ENCODE measurements at places on chromosomes 16 and 17.
A peak's percentile ranks its signal among the peaks of the same experiment; 100 is the strongest.

DNA sequence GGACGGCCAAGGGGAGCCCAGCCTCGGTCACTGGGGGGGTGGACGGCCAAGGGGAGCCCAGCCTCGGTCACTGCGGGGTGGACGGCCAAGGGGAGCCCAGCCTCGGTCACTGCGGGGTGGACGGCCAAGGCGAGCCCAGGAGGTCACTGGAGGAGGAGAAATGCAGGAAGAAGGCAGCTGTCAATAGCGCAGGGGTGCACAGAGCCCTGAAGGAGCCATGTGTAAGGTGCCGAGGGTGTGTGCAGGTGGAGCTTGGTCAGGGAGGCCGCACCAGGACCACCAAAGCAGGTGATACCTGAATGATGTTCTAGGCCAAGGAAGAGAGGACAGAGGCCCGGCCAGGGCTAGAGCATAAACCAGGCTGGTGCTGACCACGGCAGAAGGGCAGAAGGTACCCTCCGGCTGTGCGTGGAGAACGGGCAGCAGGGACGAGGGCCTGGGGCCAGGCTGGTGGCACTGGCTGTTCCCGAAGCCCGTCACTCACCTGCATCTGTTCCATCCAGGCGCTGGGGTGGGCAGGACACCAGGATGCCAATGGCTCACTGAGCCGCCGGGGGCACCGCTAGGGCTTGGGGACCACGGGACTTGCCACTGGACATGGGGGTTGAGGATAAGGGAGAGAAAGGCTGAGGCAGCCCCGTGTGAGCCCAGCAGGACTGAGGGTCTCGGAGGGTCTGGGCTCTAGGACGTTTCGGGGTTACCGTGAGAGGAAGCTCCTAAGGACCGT, 5.9 kb upstream of the CCDC57 start:
- no peak for DNase-seq

- no peak for DNase-seq
Measured at GRCh38 chr17:55708175-55708974, 14.3 kb downstream of the TMEM100 start.

- no peak for DNase-seq
Measured at GRCh38 chr17:76082326-76083251, 3.6 kb downstream of the ZACN start.

DNA sequence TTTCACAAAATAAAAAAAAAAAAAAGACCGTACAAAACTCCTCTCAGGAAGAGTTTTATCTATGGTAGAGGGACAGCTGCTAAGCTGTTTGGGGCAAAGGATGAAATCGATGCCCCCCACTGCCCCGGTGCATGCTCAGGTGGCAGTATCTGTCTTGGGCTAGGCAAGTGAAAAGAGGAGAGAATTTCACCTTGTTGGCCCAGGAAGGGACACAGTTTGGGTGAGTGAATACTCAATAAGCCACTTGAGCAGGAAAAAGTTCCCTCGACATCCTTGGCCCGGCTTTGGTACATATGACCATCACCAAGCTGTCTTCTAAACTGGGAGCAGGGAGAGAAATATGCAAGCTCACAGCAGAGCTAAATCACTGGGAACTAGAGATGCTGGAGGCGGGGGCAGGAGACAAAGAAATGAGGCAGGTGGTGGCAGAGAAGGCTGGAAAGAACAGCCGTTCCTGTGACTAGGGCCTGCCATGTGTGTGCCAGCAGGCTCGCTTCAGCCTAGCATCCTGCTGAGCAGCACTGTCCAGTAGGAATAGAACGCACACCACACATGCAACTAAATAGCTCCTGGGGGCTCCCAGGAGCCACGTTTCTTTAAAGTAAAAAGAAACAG, 8.2 kb upstream of the EIF1 start:
- DNase-seq, result no peak

- peak; percentile 42 for DNase-seq
Measured at GRCh38 chr16:89315791-89316581, 98.5 kb downstream of the ZNF778 start.

GRCh38 chr16:72317446-72317845, 145.5 kb upstream of the PMFBP1 start:
- DNase-seq, result peak; percentile 68

DNA sequence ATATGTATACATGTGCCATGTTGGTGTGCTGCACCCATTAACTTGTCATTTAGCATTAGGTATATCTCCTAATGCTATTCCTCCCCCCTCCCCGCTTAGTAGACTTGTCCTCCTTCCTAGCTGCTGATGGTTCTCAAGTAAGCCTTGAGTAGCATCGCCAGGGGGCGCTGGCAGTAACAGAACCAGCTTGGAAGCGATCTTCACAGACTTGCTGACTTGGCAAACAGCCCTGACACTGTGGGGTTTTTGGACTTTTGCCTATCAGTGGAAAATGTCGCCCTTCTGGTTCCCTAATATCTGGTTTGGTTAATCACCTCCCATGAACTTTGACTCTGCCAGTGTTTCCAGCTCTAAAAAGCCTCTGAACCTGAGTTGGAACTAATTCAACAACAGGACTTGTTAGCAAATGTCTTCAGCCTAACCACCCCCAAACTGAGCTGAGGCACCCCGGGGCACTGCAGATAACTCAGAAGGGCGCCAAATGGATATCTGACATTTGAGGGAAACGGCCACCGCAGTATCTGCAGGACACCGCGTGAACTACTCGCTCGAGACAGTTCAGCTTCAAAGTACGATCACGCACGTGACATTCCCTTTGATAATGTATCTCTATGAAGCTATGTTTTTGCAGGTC, 15.4 kb upstream of the SPATA32 start:
- no peak for DNase-seq

DNA sequence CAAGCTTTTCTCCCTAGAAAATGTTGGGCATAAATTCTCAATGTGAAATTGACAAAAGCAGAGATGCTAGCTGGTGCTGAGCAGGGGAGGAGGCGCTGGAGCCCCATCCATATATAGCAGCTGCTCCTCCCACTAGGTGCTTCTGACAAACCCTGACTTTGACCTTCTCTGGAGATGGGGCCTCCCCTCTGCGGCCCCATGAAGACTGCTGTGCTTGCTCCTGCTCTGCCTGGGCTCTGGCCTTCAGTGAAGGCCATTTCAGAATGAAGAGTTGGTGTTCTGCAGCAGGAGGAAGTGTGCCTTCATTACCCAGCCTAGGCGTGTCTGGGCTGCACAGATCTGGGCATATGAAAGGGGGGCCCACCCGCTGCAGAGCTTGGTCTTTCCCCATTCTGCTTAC, 29.7 kb downstream of the ASIC2 start:
- DNase-seq, result no peak

GRCh38 chr17:17236295-17237025, 508 bp downstream of the FLCN start:
- peak; percentile 26 for DNase-seq

- DNase-seq, result no peak
Measured at GRCh38 chr16:60091529-60091928, 1357.4 kb upstream of the GOT2 start.

GRCh38 chr17:5282642-5283217, 646 bp downstream of the RABEP1 start:
- no peak for DNase-seq

DNA sequence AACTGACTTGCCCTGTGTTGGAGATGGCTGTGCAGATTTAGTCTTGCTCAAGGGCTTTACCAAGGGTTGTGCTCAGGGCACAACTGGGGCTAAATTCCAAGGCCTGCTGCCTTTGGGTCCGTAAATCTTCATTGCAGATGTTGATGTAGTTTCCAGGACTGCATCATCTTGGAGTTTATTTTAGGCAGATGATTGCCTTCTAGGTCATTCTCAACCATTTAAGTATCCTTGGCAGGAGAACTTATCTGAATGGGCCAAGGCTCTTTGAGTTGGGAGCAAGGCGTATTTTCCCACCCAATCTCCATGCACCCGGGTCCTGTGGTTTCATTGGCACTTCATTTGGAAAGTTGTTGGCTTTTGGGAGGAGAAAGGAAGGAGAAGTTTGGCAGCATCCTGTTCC, 200.3 kb downstream of the MSI2 start:
- no peak for DNase-seq

DNA sequence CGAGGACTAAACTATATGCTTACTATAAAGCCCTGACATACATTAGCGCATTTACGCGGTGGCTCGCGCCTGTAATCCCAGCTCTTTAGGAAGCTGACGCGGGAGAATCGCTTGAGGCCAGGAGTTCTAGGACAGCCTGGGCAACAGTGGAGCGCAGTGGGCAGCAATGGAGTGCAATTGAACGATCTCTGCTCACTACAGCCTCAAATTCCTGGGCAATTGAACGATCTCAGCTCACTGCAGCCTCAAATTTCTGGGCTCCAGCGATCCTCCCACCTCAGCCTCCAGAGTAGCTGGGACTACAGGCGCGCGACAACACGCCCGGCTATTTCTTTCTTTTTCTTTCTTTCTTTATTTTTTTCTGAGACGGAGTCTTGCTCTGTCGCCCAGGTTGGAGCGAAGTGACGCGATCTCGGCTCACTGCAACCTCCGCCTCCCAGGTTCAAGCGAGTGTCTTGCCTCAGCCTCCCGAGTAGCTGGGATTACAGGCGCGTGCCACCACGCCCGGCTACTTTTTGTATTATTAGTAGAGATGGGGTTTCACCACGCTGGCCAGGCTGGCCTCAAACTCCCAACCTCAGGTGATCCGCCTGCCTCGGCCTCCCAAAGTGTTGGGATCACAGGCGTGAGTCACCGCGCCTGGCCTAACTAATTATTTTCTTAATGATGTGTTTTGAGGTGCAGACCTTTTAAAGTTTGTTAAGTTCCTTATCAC, 506 bp upstream of the COG7 start:
- no peak for DNase-seq

- peak; percentile 27 for DNase-seq
Measured at GRCh38 chr17:38508954-38509771, 80.9 kb downstream of the ARHGAP23 start.

DNA sequence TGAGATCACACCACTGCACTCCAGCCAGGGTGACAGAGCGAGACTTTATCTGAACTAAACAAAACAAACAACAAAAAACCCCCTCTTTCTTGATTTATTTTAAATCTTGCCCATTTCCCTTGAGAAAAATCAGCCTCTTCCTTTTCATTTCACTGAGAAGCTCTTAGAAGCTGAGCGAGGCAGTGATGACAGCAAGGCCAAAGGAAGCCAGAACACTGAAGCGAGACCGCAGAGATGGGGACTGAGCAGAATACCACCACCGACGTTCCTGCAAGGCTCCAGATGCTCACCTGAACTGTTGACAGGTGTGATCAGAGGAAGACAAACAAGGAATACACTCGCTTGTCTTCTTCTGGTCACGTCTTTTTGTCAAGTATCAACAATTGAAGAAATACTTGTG, 30.5 kb upstream of the IRF8 start:
- no peak for DNase-seq

DNA sequence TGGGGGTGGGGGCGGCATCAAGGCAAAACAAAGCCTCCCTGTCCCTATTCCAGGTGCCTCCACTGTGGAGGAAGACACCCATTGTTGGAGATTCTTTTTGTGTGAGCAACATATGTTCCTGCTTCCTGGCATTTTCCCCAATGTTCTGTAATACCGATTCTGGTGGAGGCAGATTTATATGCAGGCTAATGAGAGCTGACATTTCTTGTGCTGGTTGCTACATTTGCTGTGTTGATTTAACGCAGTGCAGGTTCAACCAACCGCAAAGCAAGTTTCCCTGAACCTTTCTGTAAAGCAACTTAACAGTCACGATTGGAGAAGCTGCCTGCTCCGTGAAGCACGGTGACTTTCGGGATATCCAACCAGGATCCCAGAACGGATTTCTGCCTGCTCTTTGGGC, 260.5 kb downstream of the CBLN1 start:
- peak; percentile 50 for DNase-seq

DNA sequence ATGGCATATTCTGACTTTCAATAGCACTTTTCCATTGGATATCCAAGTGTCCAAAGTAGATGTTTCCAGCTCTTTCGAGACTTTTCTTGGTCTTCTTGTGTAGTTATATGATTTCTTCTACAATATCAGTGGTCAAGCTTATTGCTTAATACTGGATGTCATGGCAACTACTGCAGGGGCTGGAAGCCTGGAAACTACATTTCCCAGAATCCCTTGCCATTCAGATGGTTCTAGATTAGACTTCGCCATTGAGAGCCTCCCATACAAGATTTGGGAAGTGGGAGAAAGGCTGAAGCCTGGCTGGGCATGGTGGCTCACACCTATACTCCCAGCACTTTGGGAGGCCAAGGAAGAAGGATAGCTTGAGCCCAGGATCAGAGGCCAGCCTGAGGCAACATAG, 153.6 kb downstream of the C16orf95 start:
- no peak for DNase-seq

DNA sequence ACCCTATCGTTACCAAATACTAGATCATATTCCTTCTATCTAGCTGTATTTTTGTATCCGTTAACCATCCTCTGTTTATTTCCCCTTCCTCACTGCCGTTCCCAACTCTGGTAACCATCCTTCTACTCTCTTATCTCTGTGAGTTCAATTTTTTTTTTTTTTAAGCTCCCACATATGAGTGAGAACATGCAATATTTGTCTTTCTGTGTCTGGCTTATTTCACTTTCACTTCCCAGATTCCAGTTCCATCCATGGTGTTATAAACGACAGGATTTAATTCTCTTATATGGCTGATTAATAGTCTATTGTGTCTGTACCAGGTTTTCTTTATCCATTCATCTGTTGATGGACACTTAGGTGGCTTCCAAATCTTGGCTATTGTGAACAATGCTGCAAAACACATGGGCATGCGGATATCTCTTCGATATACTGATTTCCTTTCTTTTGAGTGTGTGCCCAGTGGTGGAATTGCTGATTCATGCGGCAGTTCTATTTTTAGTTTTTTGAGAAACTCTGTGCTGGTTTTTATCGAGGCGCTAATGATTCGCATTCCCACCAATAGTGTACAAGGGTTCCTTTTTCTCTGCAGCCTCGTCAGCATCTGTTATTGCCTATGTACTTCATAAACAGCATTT, 599.6 kb downstream of the TMEM114 start:
- DNase-seq, result no peak

DNA sequence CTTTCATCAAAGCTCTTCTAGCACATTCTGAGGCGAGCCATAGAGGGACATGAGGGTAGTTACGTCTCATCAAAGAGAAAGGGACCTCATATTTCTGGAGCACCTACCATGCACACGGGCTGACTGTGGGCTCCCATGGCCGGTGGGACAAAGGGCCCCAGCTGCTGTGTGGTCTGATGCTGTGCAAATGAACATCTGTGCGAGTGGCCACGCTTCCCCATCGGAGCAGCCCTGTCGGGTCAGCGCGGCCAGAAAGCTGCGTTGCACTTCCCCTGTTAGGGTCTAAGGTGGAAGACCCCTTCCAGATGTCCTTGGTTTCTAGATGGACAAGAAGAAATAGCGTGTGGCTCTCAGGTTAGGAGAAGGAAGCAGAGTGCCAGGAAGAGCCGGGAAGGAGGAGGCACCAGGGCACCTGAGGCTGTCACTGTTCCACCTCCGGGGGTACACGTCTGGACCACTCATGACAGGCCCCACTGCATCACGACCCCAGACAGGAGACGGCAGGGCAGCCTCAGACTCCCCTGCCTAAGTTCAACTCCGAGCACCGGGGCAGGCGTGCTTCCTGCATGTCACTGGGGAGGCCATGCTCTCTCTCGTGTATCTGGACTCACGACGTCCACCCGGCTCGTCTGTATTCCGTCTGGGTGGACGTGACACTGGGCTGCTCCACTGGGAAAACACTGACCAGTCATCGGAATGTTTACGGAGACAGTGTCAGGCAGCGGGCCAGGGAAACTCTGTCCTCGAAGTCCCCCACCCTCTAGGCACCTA, 8.5 kb upstream of the BAIAP2 start:
- no peak for DNase-seq

All from GM04503 (cell line).